ENCODE measurements at places on chromosomes 4 and X. TPM values are rescaled to one million over a fixed set of nuclear protein-coding genes. Genes with fewer than 3 reads are reported as not detected.

GRCh38 chr4:131499141-131499873 is 1649.8 kb upstream of the PCDH10 start:
- H3K27ac ChIP-seq = no peak overlapping the region
- DNase-seq = no peak
- H3K36me3 ChIP-seq = no peaks in the 10 kb centered on the region
- H3K4me3 ChIP-seq = no peak overlapping the region

Gene XAGE1A
- not detected for total RNA-seq

- no peak overlapping the region for H3K27ac ChIP-seq
- no peaks in the 10 kb centered on the region for H3K27me3 ChIP-seq
- H3K36me3 ChIP-seq = no peaks in the 10 kb centered on the region
- H3K4me3 ChIP-seq = no peak overlapping the region
- DNase-seq = no peak
Observed at GRCh38 chr4:144787365-144788258, 141.7 kb downstream of the HHIP start.

GRCh38 chrX:47815901-47816845 is 20.5 kb upstream of the ZNF81 start:
- no peak for DNase-seq
- H3K4me1 ChIP-seq = no peaks in the 10 kb centered on the region

Gene RRH
- 0.19 TPM for total RNA-seq

GRCh38 chr4:76584241-76585152 is 149.5 kb downstream of the SHROOM3 start:
- H3K4me1 ChIP-seq = peaks cover 7% of the 10 kb centered on the region
- H3K27me3 ChIP-seq = peaks cover 38% of the 10 kb centered on the region
- H3K4me3 ChIP-seq = no peak overlapping the region
- H3K27ac ChIP-seq = no peak overlapping the region
- DNase-seq = no peak

DNA sequence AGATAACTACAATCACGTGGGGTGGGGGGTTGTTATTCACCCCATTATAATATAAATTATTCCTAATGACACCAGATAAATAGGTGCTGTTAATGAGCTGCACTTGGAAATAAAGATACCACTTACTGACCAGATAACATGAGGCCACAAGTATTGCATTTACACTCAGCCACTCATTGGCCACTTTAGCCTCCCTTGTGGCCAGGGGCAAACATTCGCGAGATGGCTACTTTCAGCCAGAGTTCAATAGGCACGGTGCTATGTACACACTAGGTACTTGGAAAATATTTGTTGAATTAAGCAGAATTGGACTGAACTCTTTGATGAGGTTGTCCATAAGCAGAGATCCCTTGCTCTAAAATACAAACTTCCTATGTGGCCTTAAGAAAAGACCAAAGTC is 713.7 kb upstream of the TENM3 start:
- no peak overlapping the region for H3K27ac ChIP-seq
- H3K27me3 ChIP-seq = no peaks in the 10 kb centered on the region
- no peaks in the 10 kb centered on the region for H3K36me3 ChIP-seq
- no peak for DNase-seq

DNA sequence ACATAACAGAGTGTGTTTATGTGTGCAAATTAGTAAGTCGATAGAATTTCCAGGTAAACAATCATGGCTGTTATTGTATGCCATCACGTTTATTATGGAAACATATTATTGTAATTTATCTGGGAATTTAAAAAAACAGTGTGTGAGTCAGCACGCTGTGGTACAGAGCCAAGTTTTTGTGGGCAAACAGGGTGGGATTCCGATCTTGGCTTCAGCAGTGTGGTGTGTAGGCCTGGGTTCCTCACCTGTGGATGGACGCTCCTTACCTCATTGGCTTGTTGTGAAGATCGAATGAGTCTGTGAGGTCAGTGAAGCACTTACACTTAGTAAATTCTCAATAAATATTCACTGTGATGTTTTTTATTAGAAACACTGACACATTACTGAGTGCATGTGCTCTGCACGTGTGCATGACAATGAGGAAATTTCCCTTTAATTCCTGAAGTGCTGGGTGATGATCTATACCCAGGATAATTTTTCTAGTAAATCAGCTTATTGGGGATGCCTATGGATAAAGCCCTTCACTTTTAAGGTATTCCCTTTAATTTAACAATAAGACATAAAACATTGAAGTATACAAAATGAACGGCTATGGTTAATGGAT is 36.4 kb downstream of the SLIT2 start:
- no peak overlapping the region for H3K4me3 ChIP-seq
- no peaks in the 10 kb centered on the region for H3K36me3 ChIP-seq
- H3K27ac ChIP-seq = no peak overlapping the region
- no peaks in the 10 kb centered on the region for H3K4me1 ChIP-seq
- no peaks in the 10 kb centered on the region for H3K27me3 ChIP-seq
- DNase-seq = no peak

DNA sequence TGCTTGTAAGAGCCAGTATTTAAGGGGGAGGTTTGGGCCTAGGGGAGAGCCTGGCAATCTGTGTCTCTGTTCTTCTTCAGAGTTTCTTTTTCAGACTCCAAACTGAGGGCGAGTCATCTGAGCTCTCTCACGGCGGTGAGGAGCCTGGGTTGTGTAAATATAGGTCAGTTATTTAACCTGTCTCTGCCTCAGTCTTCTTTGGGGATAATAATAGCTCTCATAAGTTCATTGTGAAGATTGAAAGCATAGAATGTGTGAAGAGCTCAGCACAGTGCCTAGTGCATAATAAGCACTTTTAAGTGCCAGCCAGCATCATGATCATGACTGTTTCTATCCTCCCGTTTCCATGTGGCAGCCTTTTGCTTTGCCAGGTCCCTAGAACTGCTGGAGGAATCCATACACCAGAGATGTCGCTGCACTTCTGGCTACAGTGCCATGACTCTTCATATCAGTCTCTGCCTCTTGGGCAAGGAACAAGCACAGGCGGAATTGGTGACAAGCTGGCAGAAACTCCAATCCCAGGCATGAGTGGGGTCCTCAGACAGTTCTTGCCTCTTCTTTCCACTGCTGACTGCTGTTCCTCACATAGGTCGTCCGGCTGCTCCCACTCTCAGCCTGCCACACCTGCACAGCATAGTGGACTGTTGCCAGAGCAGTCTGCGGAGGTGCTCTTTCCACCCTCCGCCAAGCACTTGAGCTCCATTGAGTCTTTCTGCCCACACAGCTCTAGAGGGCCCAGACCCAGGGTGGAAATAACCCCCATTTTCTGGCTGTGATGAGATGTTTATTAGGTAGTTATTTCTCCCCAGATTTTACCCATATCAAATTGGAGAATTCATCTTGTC is 103.7 kb upstream of the MAML3 start:
- DNase-seq = no peak
- peaks cover 12% of the 10 kb centered on the region for H3K4me1 ChIP-seq
- no peak overlapping the region for H3K4me3 ChIP-seq
- H3K27ac ChIP-seq = no peak overlapping the region

- no peaks in the 10 kb centered on the region for H3K36me3 ChIP-seq
- H3K27ac ChIP-seq = no peak overlapping the region
- no peak for DNase-seq
- H3K4me3 ChIP-seq = no peak overlapping the region
- H3K27me3 ChIP-seq = no peaks in the 10 kb centered on the region
Observed at GRCh38 chr4:66016240-66016639, 346.0 kb upstream of the EPHA5 start.

Gene SPACA5
- not detected for total RNA-seq

GRCh38 chrX:65634732-65635131 is 32.7 kb upstream of the MSN start:
- H3K4me1 ChIP-seq = no peaks in the 10 kb centered on the region
- no peak for DNase-seq
- no peaks in the 10 kb centered on the region for H3K36me3 ChIP-seq
- H3K4me3 ChIP-seq = no peak overlapping the region

DNA sequence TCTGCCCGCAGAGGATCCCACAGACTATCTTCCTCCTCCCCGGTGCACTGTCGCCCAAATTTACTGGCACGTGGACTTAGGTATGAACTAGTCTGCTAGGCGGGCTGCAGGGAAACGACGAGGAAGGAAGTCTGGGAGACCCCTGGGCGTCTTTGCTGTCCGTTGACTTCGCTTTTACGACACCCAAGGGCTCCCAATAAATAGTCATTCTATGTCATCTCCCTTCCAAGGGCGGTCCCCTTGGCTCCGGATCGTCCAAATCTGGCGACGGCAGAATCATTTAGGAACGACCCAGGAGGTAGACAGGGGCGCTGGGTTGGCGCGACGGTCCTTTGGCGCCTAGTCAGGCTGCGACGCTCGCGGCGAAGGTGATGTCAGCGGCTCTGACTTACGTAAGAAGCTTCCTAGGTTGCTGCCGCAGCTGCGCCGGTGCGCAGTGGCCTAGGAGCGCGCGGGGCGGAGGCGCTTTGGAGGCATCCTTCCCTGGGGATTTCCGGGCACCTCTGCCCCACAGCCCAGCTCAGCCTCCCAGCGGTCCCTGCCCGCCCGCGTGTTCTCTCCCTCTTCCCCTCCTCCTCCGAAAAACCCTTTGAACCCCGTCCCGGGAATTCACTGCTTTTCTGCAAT is 2.2 kb downstream of the NHS start:
- H3K4me1 ChIP-seq = peaks cover 9% of the 10 kb centered on the region
- DNase-seq = peak; percentile 50
- peak overlapping the region; percentile 38 for H3K27ac ChIP-seq
- peaks cover 26% of the 10 kb centered on the region for H3K27me3 ChIP-seq

- DNase-seq = peak; percentile 80
- H3K27ac ChIP-seq = peak overlapping the region; percentile 96
- peaks cover 71% of the 10 kb centered on the region for H3K4me1 ChIP-seq
- H3K27me3 ChIP-seq = no peaks in the 10 kb centered on the region
- peak overlapping the region; percentile 33 for H3K4me3 ChIP-seq
Observed at GRCh38 chrX:65706041-65706828, 38.8 kb downstream of the MSN start.

DNA sequence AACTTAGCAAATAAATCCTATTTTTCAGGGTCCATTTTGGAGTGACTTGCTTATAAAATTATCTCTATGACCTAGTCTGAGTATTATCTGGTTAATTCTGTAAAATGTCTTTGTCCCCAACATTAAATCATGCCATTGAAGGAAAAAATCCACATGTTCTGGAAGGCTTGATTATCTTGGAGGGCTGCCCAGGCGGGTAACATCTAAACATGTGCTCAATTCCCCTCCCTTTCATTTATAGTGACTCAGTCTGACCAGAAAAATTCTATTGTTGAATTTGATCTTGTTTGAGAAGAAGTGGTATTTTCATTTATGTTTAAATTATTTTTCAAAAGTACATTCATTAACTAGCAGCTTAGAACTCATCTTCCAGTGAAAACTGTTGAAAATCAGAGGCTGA is 55.4 kb upstream of the SLC10A7 start:
- no peak for DNase-seq
- H3K27ac ChIP-seq = no peak overlapping the region
- peaks cover 10% of the 10 kb centered on the region for H3K27me3 ChIP-seq
- H3K4me3 ChIP-seq = no peak overlapping the region
- no peaks in the 10 kb centered on the region for H3K36me3 ChIP-seq
- no peaks in the 10 kb centered on the region for H3K4me1 ChIP-seq

GRCh38 chr4:165627548-165627947 is 245.5 kb upstream of the TLL1 start:
- H3K27ac ChIP-seq = no peak overlapping the region
- no peaks in the 10 kb centered on the region for H3K27me3 ChIP-seq
- no peak overlapping the region for H3K4me3 ChIP-seq
- H3K36me3 ChIP-seq = no peaks in the 10 kb centered on the region
- no peaks in the 10 kb centered on the region for H3K4me1 ChIP-seq
- DNase-seq = no peak

Gene TCEAL6
- total RNA-seq = not detected

DNA sequence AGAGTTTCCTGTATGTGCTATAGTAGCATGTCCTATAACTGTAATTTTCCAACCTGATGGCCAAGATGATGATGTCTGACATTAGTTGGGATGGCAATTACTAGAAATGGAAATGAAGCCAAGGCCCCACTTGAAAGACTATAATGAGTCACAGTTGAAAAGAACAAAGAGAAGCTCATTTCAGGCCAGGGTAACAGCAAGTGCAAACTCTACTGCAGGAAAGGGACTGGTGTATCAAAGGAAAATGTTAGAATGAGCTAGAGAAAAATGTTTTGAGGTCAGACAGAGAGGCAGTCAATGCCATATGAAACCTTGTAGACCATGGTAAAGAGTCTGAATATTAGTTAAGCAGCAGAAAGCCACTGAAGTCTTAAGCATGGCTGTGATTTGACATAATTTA is 146.2 kb upstream of the SH3RF1 start:
- no peak overlapping the region for H3K27ac ChIP-seq
- peaks cover 15% of the 10 kb centered on the region for H3K4me1 ChIP-seq
- no peaks in the 10 kb centered on the region for H3K27me3 ChIP-seq
- H3K36me3 ChIP-seq = peaks cover 11% of the 10 kb centered on the region

Gene KLHL4
- total RNA-seq = not detected

DNA sequence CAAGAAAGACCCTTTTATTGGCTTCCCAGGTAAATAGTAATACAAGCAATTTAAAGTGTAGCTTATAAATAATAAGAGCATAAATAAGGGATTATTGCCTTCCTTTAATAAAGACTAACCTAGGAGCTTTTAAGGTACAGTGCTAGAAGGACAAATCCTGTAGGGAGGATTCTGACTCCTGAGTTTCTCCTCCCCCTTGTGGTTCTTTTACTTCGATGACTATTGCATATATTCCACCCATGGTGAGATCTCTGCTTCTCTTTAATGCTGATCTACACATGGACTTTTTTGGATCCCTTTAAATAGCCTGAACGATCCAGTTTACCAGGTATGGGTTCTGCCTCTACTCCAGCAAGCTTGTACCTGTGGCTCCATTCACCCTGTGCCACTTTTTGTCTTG is 2.5 kb downstream of the GALNT7 start:
- H3K4me3 ChIP-seq = no peak overlapping the region
- no peaks in the 10 kb centered on the region for H3K27me3 ChIP-seq
- H3K36me3 ChIP-seq = no peaks in the 10 kb centered on the region
- no peak overlapping the region for H3K27ac ChIP-seq
- H3K4me1 ChIP-seq = peaks cover 45% of the 10 kb centered on the region

DNA sequence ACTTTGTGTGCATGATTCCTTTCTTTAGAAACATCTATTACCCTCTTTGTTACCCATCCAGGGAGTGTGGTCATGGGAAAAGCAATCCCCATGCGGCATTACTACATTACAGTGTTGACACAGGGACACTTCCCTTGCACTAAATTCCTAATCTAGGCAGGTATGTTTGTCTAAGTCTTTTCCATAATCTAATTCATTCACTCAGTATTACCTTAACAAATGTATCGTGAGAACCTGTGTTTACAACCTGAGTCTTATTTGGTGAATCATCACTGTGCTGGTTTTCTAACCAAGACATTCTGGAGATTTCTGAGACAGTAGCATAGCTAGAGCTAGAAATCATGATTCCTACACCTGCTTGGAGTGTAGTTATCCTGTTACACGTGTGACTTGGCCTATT is 326.8 kb downstream of the BMPR1B start:
- no peaks in the 10 kb centered on the region for H3K36me3 ChIP-seq
- no peak for DNase-seq
- H3K4me3 ChIP-seq = no peak overlapping the region

DNA sequence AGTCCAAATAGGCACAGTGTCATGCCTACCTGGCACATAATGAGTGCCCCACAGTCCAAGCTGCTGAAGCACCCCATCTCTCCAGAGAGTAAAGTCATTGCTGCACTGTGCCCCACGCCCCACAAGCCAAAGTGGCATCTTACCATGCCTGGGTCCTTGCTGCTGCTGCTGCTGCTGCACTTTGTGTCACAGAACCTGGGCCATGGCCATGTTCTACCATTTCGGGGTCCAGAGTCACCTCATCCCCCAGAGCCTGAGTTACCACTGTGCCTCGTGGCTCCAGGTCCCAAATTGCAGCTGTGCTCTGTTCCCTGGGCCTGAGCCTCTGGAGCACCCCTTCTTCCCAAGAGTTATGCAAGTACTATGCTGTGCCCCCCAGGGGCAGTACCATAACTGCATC is 40.5 kb downstream of the SLC10A7 start:
- H3K27ac ChIP-seq = no peak overlapping the region
- H3K4me1 ChIP-seq = peaks cover 10% of the 10 kb centered on the region
- peaks cover 44% of the 10 kb centered on the region for H3K36me3 ChIP-seq
- H3K4me3 ChIP-seq = no peak overlapping the region
- no peaks in the 10 kb centered on the region for H3K27me3 ChIP-seq
- no peak for DNase-seq

Data from activated CD4-positive, alpha-beta memory T cell treated with anti-CD3 and anti-CD28 coated beads for 36 hours (primary cell).